ENCODE measurements at places on chromosomes 2 and 18. TPM values are rescaled to one million over a fixed set of nuclear protein-coding genes. Genes with fewer than 3 reads are reported as not detected.

DNA sequence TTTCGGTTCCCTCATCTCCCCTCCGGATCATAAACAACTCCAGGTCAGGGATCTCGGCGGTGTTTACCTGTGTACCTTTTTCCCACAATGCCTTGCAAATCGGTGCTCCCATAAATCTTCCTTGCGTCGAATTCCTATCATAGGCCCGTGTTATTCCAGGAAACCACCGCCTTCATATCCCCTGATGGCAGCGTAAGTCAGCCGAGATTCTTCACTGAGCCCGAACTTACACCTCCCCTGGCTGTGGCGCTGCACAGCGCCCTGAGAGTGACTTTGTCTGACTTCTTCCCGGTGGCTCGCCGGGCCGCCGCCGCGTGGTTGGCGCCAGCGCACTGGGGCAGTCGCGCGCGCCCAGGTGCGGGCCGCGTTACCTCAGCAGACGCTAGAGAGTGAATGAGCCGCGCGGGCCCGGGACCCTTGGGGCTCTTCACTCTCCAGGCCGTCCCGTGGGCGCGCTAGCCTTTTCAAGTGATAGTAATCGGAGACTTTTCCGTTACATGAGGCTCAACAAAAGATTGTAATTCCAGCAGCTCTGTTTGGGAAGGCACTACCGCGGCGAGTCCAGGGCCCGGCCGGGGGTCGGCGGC lies 101.6 kb downstream of the SPTBN1 start:
- no peak for DNase-seq
- peak overlapping the region; percentile 90 for H3K4me3 ChIP-seq
- peak overlapping the region; percentile 95 for H3K27ac ChIP-seq
- H3K36me3 ChIP-seq: peaks cover 7% of the 10 kb centered on the region
- H3K27me3 ChIP-seq: no peaks in the 10 kb centered on the region

DNA sequence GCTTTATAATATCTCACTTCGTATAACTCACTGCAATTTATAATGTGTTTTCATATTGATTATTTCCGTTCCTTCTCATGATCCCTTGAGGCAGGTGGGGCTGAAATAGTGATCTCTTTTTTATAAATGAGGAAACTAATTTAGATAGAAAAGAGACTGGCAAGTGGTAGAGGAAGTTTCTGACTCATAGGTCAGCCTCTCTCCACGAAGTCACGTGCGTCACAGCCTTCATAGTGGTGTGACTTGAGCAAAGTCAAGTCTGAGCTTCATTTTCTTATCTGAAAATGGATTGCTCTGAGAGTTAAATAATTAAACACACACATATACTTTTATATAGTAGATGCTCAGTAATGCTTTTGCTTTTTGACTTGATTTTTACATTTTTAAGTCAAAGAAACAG lies 19.9 kb downstream of the ABCG5 start:
- H3K4me1 ChIP-seq: no peaks in the 10 kb centered on the region
- DNase-seq: no peak
- no peaks in the 10 kb centered on the region for H3K36me3 ChIP-seq
- no peak overlapping the region for H3K27ac ChIP-seq

- H3K4me3 ChIP-seq: no peak overlapping the region
- H3K27ac ChIP-seq: no peak overlapping the region
- no peaks in the 10 kb centered on the region for H3K36me3 ChIP-seq
- DNase-seq: no peak
- H3K27me3 ChIP-seq: no peaks in the 10 kb centered on the region
- H3K4me1 ChIP-seq: no peaks in the 10 kb centered on the region
Measured at GRCh38 chr18:65988386-65988785, 237.6 kb downstream of the CDH7 start.

- no peak for DNase-seq
- H3K27me3 ChIP-seq: no peaks in the 10 kb centered on the region
- no peaks in the 10 kb centered on the region for H3K36me3 ChIP-seq
- H3K4me1 ChIP-seq: peaks cover 14% of the 10 kb centered on the region
- no peak overlapping the region for H3K4me3 ChIP-seq
Measured at GRCh38 chr2:169713331-169713730, 19.1 kb downstream of the PHOSPHO2 start.

Gene FEV
- total RNA-seq: not detected

- H3K36me3 ChIP-seq: no peaks in the 10 kb centered on the region
- H3K4me3 ChIP-seq: no peak overlapping the region
- no peak for DNase-seq
- no peaks in the 10 kb centered on the region for H3K4me1 ChIP-seq
Measured at GRCh38 chr2:127155947-127156346, 49.0 kb upstream of the BIN1 start.

GRCh38 chr2:31386648-31387047 lies 27.9 kb downstream of the XDH start:
- no peaks in the 10 kb centered on the region for H3K27me3 ChIP-seq
- no peak overlapping the region for H3K4me3 ChIP-seq
- no peaks in the 10 kb centered on the region for H3K36me3 ChIP-seq
- H3K27ac ChIP-seq: no peak overlapping the region
- no peaks in the 10 kb centered on the region for H3K4me1 ChIP-seq

DNA sequence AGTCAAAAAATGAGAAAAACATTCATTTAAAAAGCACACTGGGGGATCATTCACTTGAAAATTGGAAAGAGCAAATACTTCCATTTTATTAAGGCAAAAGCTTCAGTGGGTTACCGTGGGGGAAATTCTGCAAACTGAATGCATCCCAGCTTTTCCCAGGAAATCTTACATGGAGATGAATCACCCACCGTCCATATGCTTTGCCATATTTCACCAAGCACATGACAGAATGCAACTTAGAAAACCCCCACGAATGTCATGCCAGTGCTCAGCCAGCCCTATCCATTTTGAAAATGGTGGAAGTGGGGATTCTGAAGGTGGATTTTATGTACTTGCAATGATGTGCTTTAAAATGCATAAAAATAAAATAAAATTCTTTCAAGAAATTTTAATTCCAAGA lies 485.5 kb upstream of the ID2 start:
- no peak overlapping the region for H3K27ac ChIP-seq
- H3K4me1 ChIP-seq: no peaks in the 10 kb centered on the region
- no peaks in the 10 kb centered on the region for H3K36me3 ChIP-seq
- DNase-seq: no peak

Gene NPPC
- total RNA-seq: 1.1 TPM

DNA sequence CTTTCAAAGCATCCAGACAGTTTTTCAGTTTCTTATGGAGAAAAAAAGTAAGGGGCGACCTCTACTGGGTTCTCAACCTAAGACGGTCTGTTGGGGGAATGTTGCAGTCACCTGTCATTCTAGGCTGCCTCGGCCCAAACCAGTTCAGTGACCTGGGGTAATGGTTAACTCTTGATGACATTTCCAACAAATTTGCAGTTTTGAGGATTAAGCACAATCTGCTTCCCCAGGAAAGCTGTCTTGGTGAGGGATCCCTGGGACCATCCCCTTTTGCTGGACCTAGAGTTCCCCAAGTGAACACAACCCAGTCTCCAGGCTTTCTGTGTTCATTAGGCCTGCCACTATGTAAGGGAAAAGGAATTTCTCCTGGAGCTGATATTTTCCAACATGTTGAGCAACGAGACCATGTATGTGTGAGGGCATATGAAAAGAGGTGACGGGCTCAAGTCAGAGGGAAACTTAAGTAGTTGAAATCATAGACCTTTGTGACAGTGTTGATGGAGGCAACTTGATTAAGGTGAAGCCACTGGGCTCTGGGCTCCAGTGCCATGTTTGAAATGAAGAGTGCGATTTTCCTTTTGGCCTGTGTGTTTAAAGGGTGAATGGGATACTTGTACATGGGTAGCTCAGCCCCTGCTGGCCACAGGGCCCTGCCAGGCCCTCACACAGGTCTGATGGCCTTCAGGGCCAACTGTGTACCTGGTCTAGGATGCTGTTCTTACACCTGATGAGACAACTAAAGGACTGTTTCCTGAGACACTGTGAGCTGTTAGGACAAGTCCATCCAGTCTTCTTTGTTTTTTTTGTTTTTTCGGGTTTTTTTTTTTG lies 27.0 kb downstream of the FOSL2 start:
- H3K36me3 ChIP-seq: no peaks in the 10 kb centered on the region
- no peak for DNase-seq
- H3K27ac ChIP-seq: no peak overlapping the region
- no peak overlapping the region for H3K4me3 ChIP-seq
- H3K4me1 ChIP-seq: no peaks in the 10 kb centered on the region

- H3K27me3 ChIP-seq: peaks cover 2% of the 10 kb centered on the region
- H3K36me3 ChIP-seq: no peaks in the 10 kb centered on the region
- H3K27ac ChIP-seq: no peak overlapping the region
- no peak overlapping the region for H3K4me3 ChIP-seq
- no peak for DNase-seq
Measured at GRCh38 chr2:10963155-10963554, 51.4 kb downstream of the KCNF1 start.

DNA sequence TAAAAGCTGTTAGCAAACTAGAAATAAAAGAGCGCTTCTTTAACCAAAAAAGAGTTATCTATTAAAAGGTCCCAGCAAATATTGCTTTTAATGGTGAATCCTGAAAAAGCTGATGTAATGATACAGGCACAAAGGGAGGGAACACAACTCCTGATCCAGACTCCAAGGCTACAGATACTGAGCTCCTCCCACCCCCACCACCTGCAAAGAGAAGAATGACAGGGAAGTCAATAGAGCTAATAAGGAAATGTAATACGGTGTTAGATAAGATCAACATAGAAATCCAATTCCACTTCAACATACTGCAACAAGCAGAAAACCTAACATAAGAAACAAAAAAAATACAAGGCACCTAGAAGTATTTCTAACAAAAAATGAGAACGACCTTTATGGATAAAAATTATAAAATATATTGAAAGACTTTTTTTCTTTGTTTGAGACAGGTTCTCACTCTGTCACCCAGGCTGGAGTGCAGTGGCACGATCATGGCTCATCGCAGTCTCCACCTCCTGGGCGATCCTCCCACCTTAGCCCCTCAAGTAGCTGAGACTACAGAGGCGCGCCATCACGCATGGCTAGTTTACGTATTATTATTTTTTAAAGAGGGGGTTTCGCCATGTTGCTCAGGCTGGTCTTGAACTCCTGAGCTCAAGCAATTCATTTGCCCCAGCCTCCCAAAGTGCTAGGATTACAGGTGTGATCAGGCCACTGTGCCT lies 192.2 kb downstream of the HDAC4 start:
- no peak overlapping the region for H3K27ac ChIP-seq
- no peaks in the 10 kb centered on the region for H3K36me3 ChIP-seq
- H3K4me1 ChIP-seq: no peaks in the 10 kb centered on the region

Gene SLC11A1
- 0.31 TPM for total RNA-seq

- DNase-seq: no peak
- no peak overlapping the region for H3K27ac ChIP-seq
- H3K27me3 ChIP-seq: no peaks in the 10 kb centered on the region
- no peaks in the 10 kb centered on the region for H3K4me1 ChIP-seq
- H3K36me3 ChIP-seq: no peaks in the 10 kb centered on the region
Measured at GRCh38 chr2:106516864-106517263, 29.7 kb downstream of the CD8B2 start.

Gene LHCGR
- not detected for total RNA-seq

Gene RND3
- total RNA-seq: 45.3 TPM

- H3K36me3 ChIP-seq: no peaks in the 10 kb centered on the region
- no peak overlapping the region for H3K27ac ChIP-seq
- DNase-seq: no peak
- H3K4me3 ChIP-seq: no peak overlapping the region
- H3K4me1 ChIP-seq: no peaks in the 10 kb centered on the region
- H3K27me3 ChIP-seq: no peaks in the 10 kb centered on the region
Measured at GRCh38 chr2:212831671-212832199, 293.1 kb upstream of the ERBB4 start.

Gene C2orf78
- not detected for total RNA-seq

Gene POTEI
- total RNA-seq: 0.92 TPM

GRCh38 chr18:52009958-52010357 lies 330.0 kb upstream of the DCC start:
- no peaks in the 10 kb centered on the region for H3K4me1 ChIP-seq
- no peaks in the 10 kb centered on the region for H3K36me3 ChIP-seq
- no peak for DNase-seq
- no peak overlapping the region for H3K4me3 ChIP-seq
- no peaks in the 10 kb centered on the region for H3K27me3 ChIP-seq
- H3K27ac ChIP-seq: no peak overlapping the region

Gene SFXN5
- total RNA-seq: 27.8 TPM

DNA sequence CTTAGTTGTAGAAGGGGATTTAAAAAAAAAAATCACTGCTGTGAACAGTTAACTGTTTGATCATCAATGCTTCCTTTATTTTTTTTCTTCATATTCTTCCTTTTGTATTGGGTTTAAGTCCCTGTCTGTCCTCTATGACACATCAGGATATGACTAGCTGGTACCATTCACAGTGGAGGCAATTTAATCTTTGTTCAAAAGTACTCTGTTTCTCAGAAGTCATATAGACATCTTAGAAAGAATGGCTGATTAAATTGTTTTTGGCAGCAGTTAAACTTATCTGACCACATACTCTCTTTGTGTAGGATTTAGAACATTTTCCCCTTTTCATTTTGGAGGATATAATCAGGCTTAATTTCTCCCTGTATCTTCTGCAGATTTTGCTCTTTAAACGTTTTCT lies 807.8 kb upstream of the CDH2 start:
- H3K4me3 ChIP-seq: no peak overlapping the region
- no peaks in the 10 kb centered on the region for H3K4me1 ChIP-seq
- H3K27ac ChIP-seq: no peak overlapping the region
- no peaks in the 10 kb centered on the region for H3K27me3 ChIP-seq
- no peak for DNase-seq

Gene C2orf81
- 3.9 TPM for total RNA-seq

GRCh38 chr2:195659982-195660890 lies 3.2 kb downstream of the SLC39A10 start:
- peaks cover 3% of the 10 kb centered on the region for H3K36me3 ChIP-seq
- H3K27me3 ChIP-seq: no peaks in the 10 kb centered on the region
- H3K27ac ChIP-seq: peak overlapping the region; percentile 91

Gene B4GALT6
- total RNA-seq: 36.3 TPM

- no peak overlapping the region for H3K27ac ChIP-seq
- H3K4me3 ChIP-seq: no peak overlapping the region
- H3K27me3 ChIP-seq: no peaks in the 10 kb centered on the region
- DNase-seq: no peak
- no peaks in the 10 kb centered on the region for H3K36me3 ChIP-seq
Measured at GRCh38 chr2:71944806-71945602, 202.7 kb downstream of the CYP26B1 start.

- no peaks in the 10 kb centered on the region for H3K27me3 ChIP-seq
- DNase-seq: no peak
- peak overlapping the region; percentile 32 for H3K4me3 ChIP-seq
- H3K4me1 ChIP-seq: peaks cover 43% of the 10 kb centered on the region
- peak overlapping the region; percentile 65 for H3K27ac ChIP-seq
- H3K36me3 ChIP-seq: peaks cover 8% of the 10 kb centered on the region
Measured at GRCh38 chr2:19898592-19899329, 3.0 kb downstream of the TTC32 start.

DNA sequence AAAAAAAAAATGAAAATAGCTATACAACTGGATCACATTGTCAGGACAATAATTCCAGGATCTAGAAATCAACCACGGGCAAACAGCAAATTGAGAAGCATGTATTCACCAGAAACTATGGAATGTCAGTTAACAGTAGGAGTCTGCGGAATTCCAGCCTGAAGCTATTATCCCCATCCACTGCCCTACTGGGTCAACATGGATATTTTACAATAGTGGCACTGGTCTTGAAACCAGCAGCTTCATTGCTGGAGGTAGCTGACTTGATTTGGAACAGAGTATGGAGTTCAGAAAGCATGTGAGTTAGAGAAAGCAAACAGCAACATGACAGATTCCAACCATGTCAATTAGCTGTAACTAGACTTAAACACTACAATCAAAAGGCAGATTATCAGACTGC lies 55.7 kb upstream of the PDE1A start:
- H3K27me3 ChIP-seq: no peaks in the 10 kb centered on the region
- H3K27ac ChIP-seq: no peak overlapping the region
- no peaks in the 10 kb centered on the region for H3K36me3 ChIP-seq
- no peak overlapping the region for H3K4me3 ChIP-seq
- DNase-seq: no peak
